ENCODE measurements at places on chromosomes 4 and X. TPM values are rescaled to one million over a fixed set of nuclear protein-coding genes. Genes with fewer than 3 reads are reported as not detected.

The ZXDA gene
- 9.9 TPM for total RNA-seq

The ADGRG4 gene
- total RNA-seq = not detected

The CENPVL3 gene
- total RNA-seq = not detected

The PCYT1B gene
- total RNA-seq = not detected

The HSPA4L gene
- 17.0 TPM for total RNA-seq

The NEUROG2 gene
- not detected for total RNA-seq

The HSFX1 gene
- total RNA-seq = not detected

The TSC22D3 gene
- 328 TPM for total RNA-seq

The ARHGAP6 gene
- 8.5 TPM for total RNA-seq

The DMP1 gene
- total RNA-seq = not detected

The GYPB gene
- not detected for total RNA-seq

The HELT gene
- total RNA-seq = not detected

The ADAM29 gene
- not detected for total RNA-seq

The ZNF732 gene
- total RNA-seq = 5.1 TPM

The LRAT gene
- total RNA-seq = not detected

The GABRE gene
- total RNA-seq = 11.9 TPM
